Skeletal muscle tissue (tissue), 5 donors: ENCODE measurements at places on chromosomes 1 and 21. TPM values are rescaled to one million over a fixed set of nuclear protein-coding genes. Genes with fewer than 3 reads are reported as not detected.

PINK1 gene
- total RNA-seq, result 56.4 TPM

SAMD11 gene
- total RNA-seq, result 3.7 TPM

KRTAP12-2 gene
- not detected for total RNA-seq

IGSF3 gene
- total RNA-seq, result 28.7 TPM

KRTAP21-2 gene
- total RNA-seq, result not detected

TPRG1L gene
- 17.2 TPM for total RNA-seq

FMO1 gene
- total RNA-seq, result 5.7 TPM

TGFB2 gene
- total RNA-seq, result 50.6 TPM

ZSWIM5 gene
- total RNA-seq, result 0.52 TPM

LDLRAD1 gene
- total RNA-seq, result not detected

TNFRSF14 gene
- 11.5 TPM for total RNA-seq

LAMC2 gene
- 0.52 TPM for total RNA-seq

EFNA3 gene
- 0.52 TPM for total RNA-seq

PDC gene
- total RNA-seq, result not detected

OLFML3 gene
- total RNA-seq, result 86.1 TPM

SYCP1 gene
- not detected for total RNA-seq

SPRR3 gene
- not detected for total RNA-seq

VAV3 gene
- 11.0 TPM for total RNA-seq

PM20D1 gene
- total RNA-seq, result not detected

MAP1LC3C gene
- total RNA-seq, result 5.7 TPM
